ENCODE measurements at places on chromosomes 7 and 10.

DNA sequence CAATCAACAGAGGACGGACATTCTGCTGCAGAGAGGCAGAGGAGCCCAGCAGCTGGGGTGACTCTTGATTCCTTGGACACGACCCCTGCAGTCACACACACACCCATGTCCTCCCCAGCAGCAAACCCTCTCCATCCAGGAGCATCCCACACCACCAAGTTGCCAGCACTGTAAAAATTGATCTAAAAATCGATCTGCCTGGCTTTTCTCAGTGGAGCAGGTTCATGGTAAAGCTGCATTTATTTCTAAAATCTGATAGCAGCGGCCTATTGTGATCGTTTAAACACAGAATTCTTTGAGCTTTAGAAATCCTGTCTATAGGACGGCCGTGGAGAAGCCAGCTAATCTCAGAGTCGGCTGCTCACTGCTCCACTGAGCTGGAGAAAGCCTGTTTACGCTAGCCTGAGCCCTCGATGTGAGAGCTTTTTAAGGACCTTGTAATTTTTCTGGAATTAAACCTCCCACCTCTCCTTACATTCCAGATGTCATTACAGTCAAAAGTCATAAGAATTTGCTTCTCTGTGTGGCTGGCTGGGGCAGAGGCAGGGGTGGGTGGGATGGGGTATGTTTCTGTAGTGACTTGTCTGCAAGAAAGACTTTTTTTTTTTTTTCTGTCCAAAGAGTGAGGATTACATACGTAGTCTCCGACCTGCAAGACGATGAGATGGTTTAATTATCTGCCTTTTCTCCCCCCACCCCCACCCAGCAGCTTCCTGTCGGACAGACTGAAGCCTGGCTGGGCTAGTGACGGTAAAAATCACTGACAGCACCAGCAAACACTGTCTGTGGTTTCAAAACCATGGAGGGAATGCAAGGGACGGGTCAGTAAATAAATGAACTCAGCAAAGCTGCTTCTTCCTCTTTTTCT, 31.6 kb downstream of the TRIM8 start:
- DNase-seq, result no peak
- no peaks in the 10 kb centered on the region for H3K27me3 ChIP-seq
- peaks cover 28% of the 10 kb centered on the region for H3K4me1 ChIP-seq
- no peak overlapping the region for H3K27ac ChIP-seq
- H3K4me3 ChIP-seq, result no peak overlapping the region

- H3K4me3 ChIP-seq, result no peak overlapping the region
- no peaks in the 10 kb centered on the region for H3K27me3 ChIP-seq
These were observed 117.1 kb downstream of the AOAH start for GRCh38 chr7:36606976-36607720.

DNA sequence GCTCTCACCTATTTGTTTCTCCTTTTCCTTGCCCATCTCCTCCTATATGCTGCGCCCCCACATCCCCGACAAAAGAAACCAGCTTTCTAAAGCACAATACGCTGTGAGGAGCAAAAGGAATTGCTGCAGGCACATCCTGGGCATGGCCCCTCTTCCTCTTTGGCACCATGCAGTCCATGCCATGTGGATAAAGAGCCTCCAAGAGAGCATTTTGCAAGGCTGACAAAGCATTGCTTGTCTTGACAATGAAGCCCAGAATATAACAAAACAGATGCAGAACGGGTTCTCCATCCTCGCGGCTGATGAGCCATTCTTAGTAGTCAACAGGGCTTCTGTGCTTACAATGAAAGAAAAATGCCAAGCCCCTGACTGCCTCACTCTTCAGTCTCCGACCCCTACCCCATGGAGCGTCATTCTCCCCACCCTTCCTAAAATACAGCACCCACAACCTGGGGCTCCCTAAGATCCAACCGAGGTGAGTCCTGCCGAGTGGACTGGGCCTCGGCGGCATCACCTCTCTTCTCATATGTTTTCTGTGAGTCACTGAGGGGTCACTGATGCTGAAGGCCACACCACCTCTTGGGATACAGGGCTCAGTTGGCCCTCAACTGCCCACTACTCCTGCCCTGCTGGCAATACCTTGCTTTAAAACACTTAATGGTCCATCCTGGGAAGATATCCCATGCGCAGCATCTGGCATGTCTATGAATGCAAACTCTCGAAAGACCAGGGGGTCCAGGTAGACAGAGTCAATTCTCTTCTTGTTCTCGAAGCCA, 47.5 kb downstream of the GSDME start:
- H3K27me3 ChIP-seq, result no peaks in the 10 kb centered on the region
- peaks cover 5% of the 10 kb centered on the region for H3K4me1 ChIP-seq
- H3K4me3 ChIP-seq, result no peak overlapping the region

DNA sequence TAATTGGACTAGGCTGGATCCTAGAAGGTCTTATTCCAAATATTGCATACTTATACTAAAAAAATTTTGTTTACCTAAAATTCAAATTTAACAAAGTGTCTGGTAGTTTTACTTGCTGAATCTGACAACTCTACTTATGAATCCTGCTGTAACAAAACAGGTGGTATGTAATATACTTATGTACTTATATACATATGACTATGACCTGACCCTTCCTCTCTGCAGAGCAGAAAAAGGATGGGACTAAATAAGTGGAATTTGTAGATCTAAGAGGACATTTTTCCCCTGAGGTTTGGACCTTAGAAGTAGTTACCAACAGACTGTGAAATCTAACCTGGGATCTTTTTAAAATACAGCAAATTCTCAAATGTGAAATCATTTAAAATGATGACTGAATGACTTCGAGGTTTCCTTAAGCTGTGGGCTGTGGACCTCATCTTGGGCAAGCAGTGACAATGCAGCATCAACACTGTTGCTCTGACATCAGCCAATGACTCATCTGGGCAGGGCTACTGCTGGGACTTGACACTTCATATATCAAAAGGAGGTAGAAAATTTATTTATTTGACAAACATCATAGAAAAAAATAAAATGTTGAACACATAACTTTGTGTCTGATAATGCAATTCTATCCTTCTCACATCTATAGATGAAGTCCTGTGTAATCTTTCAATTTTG, 73.6 kb downstream of the RELN start:
- no peak overlapping the region for H3K27ac ChIP-seq
- peaks cover 6% of the 10 kb centered on the region for H3K27me3 ChIP-seq
- no peaks in the 10 kb centered on the region for H3K36me3 ChIP-seq
- no peak overlapping the region for H3K4me3 ChIP-seq
- DNase-seq, result no peak
